ENCODE measurements at places on chromosomes 6 and 20. TPM values are rescaled to one million over a fixed set of nuclear protein-coding genes. Genes with fewer than 3 reads are reported as not detected.
A peak's percentile ranks its signal among the peaks of the same experiment; 100 is the strongest.

The CCN6 gene
- total RNA-seq, result 7.6 TPM

The LTB gene
- not detected for total RNA-seq

The SHLD1 gene
- total RNA-seq, result 3.3 TPM

The GGT7 gene
- total RNA-seq, result 10.2 TPM

The MAVS gene
- total RNA-seq, result 50.0 TPM

The GSTA3 gene
- 17.4 TPM for total RNA-seq

The LRP11 gene
- 64.7 TPM for total RNA-seq

The ACTL10 gene
- total RNA-seq, result 3.4 TPM

The ERVFRD-1 gene
- not detected for total RNA-seq

The NMBR gene
- 0.72 TPM for total RNA-seq

The TMC2 gene
- total RNA-seq, result not detected

The GGTLC1 gene
- not detected for total RNA-seq

The CALHM5 gene
- total RNA-seq, result 1.1 TPM

The MAS1 gene
- total RNA-seq, result not detected

The EMILIN3 gene
- 7.5 TPM for total RNA-seq

DNA sequence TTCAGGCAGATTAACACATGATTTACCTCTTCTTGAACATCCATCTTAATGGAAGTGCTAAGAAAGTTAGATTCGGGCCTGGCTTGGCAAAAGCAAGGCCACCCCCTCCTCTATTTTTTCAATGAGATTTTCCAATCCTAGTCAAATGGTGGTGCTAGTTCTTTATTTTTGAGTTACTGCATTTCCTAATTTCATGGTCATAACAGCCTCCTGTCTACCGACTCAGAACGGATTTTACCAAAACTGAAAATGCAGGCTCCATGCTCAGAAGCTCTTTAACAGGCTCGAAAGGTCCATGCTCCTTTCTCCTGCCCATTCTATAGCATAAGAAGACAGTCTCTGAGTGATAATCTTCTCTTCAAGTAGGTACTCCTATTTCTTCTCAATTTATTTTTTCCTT, 117.2 kb upstream of the ESR1 start:
- peak overlapping the region; percentile 30 for H3K4me3 ChIP-seq
- DNase-seq, result no peak
- H3K27ac ChIP-seq, result peak overlapping the region; percentile 69
- no peaks in the 10 kb centered on the region for H3K27me3 ChIP-seq
- no peaks in the 10 kb centered on the region for H3K36me3 ChIP-seq

DNA sequence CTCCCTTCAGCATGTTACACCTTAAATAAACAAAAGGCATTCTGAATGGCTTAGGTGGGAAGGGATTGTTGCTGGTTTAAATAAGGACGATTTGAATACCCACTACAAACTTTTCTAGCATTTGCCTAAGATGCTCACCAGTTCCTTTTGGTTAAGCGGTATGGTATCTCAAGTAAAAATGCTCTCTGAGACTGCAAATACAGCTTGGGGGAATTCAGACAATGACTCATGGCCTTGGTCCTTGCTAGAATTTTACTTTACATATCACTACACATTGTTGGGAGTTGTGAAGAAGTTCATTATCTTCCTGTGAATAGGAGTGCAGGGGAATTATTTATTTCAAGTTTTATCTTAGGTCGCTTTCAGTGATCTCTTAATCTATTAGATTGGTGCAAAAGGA, 670.7 kb downstream of the UTRN start:
- no peak overlapping the region for H3K27ac ChIP-seq
- H3K4me3 ChIP-seq, result no peak overlapping the region
- no peaks in the 10 kb centered on the region for H3K27me3 ChIP-seq
- no peaks in the 10 kb centered on the region for H3K4me1 ChIP-seq

DNA sequence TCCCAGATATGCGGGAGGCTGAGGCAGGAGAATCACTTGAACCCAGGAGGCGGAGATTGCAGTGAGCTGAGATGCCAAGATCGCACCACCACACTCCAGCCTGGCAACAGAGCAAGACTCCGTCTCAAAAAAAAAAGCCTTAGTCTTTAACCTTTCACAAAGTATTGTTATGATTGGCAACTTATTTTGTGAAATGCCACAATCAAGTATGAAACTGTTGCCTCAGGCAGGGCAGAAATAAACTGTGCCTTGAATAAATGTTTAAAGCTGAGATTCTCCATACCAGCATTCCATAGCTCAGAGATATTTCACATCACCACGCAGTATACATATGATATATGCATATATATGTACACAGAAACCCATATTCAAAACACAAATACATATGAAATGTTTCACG, 120.1 kb upstream of the CCDC28A start:
- H3K36me3 ChIP-seq, result no peaks in the 10 kb centered on the region
- no peak for DNase-seq
- peak overlapping the region; percentile 45 for H3K27ac ChIP-seq
- no peak overlapping the region for H3K4me3 ChIP-seq

- peaks cover 35% of the 10 kb centered on the region for H3K4me1 ChIP-seq
- H3K36me3 ChIP-seq, result no peaks in the 10 kb centered on the region
- no peaks in the 10 kb centered on the region for H3K27me3 ChIP-seq
- H3K27ac ChIP-seq, result no peak overlapping the region
- DNase-seq, result no peak
These were observed 467.5 kb downstream of the CDKAL1 start for GRCh38 chr6:21001736-21002135.

- H3K36me3 ChIP-seq, result no peaks in the 10 kb centered on the region
- DNase-seq, result no peak
- H3K4me3 ChIP-seq, result no peak overlapping the region
- H3K4me1 ChIP-seq, result peaks cover 20% of the 10 kb centered on the region
These were observed 106.5 kb downstream of the SMLR1 start for GRCh38 chr6:130933712-130934200.

GRCh38 chr6:35287671-35288396, 9.8 kb upstream of the DEF6 start:
- H3K27me3 ChIP-seq, result no peaks in the 10 kb centered on the region
- no peak overlapping the region for H3K4me3 ChIP-seq
- DNase-seq, result no peak

DNA sequence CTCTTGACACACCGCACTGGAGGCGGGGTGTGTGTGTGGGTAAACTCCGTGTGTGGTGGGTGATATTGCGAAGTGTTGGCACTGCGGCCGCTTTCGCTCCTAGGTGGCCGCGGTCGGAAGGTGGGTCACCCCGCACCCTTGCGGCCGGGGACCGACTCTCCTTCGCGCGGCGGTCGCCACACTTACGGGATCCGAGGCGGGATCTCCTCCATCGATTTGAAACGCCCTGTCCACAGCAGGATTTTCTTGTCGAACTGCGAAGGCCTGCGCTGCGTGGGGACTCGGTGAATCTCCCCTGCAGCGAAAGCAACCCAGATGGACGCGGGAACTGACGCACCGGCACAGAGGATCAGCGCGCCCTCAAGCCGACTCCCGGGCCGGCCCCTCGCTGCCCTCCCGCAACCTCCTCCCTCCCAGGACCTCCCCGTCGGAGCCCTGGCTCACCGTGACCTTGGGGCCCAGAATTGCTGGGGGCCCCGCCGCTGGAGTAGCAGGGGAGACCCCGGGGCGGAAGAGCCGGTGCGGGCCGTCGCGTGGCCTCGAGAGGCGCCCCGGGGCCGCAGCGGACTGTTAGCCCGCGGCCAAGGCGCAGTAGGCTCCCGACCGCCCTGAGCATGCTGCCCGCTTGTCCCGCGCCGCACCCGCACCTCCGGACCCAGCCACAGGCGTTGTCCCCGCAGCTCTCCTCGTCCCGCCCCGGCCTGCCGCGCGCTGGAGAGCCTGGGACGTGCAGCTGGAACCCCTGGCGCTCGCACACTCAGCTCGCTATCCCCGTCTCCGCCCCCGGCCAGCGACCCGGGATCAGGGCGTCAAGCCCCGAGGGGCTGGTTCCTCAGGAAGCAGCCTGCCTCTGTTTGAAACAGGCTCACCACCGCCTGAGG, at the start of gene FAM162B:
TSS of gene FAM162B (minus strand) at position 759 of the 881 bp plus-strand sequence. CDS start at position 616, 143 bp downstream.
- no peak within 1 kb of the TSS for H3K27ac ChIP-seq
- H3K27me3 ChIP-seq, result peaks cover 31% of the 10 kb centered on the region
- no peaks in the 10 kb centered on the region for H3K36me3 ChIP-seq

DNA sequence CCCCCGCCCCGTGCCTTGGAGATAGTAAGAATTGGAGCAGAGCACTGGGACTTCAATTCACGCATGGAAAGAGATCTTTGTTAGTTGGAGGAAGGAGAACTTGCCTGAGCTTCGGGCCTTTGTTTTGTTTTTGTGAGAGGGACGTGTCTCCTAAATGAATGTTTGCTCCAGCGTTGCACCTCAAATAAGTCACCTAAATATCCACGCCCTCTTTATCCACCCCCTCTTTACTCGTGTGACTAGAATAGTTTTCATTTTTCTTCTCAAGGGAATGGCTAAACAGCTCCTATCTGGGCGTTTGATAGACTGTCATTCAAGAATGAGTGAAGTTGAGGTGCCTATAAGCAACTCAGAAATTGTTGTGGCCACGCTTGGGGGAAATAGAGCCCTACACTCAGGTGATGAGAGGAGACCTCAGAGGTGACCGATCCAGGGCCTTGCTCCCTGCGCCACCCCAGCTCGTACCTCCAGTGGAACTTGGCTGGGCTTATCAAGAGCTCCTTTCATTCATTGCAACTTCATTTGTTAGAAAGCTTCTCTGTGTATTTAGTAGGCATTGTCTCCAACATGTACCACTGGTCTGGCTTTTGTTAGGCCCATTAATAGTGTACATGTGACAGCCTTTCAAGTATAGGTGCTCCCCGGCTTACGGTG, 861 bp downstream of the PCMTD2 start:
- no peaks in the 10 kb centered on the region for H3K36me3 ChIP-seq
- peak overlapping the region; percentile 62 for H3K4me3 ChIP-seq
- no peak for DNase-seq
- H3K27me3 ChIP-seq, result no peaks in the 10 kb centered on the region

DNA sequence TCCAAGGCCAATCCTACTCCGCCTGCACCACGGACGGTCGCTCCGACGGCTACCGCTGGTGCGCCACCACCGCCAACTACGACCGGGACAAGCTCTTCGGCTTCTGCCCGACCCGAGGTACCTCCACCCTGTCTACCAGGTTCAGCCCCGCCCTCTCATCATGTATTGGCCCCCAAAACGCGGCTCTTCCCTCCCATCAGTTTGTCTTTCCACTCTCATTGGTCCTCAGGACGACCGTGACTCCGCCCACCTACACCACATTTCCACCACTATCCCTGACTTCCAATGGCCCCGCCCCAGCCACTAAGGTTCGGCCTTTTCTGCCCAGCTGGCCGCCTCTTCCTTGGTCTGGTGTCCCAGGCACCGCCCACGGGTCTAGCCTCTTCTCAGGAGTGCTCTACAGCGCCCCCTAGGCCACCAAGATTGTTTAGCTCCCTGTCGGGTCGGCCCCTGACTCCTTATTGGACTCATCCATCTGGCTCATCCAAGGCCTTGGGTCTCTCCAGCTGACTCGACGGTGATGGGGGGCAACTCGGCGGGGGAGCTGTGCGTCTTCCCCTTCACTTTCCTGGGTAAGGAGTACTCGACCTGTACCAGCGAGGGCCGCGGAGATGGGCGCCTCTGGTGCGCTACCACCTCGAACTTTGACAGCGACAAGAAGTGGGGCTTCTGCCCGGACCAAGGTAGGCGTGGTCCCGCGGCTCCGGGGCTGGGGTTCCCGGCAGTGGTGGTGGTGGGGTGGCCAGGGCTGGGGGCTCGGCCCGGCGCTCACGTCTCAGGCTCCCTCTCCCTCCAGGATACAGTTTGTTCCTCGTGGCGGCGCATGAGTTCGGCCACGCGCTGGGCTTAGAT, 3.1 kb downstream of the MMP9 start:
- H3K4me1 ChIP-seq, result peaks cover 18% of the 10 kb centered on the region
- peaks cover 89% of the 10 kb centered on the region for H3K27me3 ChIP-seq
- no peak overlapping the region for H3K27ac ChIP-seq

DNA sequence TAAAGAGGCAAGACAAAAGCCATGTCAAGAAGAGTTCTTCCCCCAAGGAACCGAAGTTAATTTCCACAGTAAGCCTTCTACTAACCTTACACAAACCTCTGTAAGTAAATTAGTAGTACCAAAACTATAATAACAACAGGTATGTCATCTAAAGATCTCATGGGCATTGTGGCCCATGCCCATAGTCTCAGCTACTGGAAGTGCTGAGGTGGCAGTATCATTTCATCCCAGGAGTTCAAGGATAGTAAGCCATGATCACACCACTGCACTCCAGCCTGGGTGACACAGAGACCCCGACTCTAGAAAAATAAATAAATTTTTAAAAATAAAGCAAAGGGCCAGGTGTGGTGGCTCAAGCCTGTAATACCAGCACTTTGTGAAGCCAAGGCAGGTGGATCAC, 29.2 kb downstream of the MDN1 start:
- H3K36me3 ChIP-seq, result peaks cover 80% of the 10 kb centered on the region
- DNase-seq, result no peak
- H3K4me1 ChIP-seq, result no peaks in the 10 kb centered on the region
- no peak overlapping the region for H3K27ac ChIP-seq
- no peaks in the 10 kb centered on the region for H3K27me3 ChIP-seq
- no peak overlapping the region for H3K4me3 ChIP-seq

DNA sequence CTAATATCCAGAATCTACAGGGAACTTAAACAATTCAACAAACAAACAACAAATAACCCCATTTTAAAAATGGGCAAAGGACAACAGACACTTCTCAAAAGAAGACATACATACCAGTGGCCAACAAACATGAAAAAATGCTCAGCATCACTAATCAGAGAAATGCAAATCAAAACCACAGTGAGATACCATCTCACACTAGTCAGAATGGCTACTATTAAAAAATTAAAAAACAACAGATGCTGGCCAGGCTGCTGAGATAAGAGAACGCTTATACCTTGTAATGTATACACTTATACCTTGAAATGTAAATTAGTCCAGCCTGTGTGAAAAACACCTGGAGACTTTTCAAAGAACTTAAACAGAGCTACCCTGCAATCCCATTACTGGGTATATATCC, 166.8 kb downstream of the IBTK start:
- H3K4me1 ChIP-seq, result peaks cover 4% of the 10 kb centered on the region
- DNase-seq, result no peak
- no peak overlapping the region for H3K4me3 ChIP-seq
- no peaks in the 10 kb centered on the region for H3K36me3 ChIP-seq

- H3K27me3 ChIP-seq, result no peaks in the 10 kb centered on the region
- H3K36me3 ChIP-seq, result no peaks in the 10 kb centered on the region
- H3K4me1 ChIP-seq, result no peaks in the 10 kb centered on the region
- no peak overlapping the region for H3K4me3 ChIP-seq
- no peak overlapping the region for H3K27ac ChIP-seq
These were observed 109.5 kb upstream of the SSTR4 start for GRCh38 chr20:22925613-22925983.

GRCh38 chr6:41656002-41656691, 17.9 kb downstream of the MDFI start:
- peaks cover 9% of the 10 kb centered on the region for H3K27me3 ChIP-seq
- H3K27ac ChIP-seq, result no peak overlapping the region
- no peaks in the 10 kb centered on the region for H3K36me3 ChIP-seq
- no peaks in the 10 kb centered on the region for H3K4me1 ChIP-seq

GRCh38 chr6:68252632-68253031, 382.4 kb upstream of the ADGRB3 start:
- no peak overlapping the region for H3K27ac ChIP-seq
- DNase-seq, result no peak
- H3K4me1 ChIP-seq, result no peaks in the 10 kb centered on the region

GRCh38 chr6:311679-312220, 19.5 kb downstream of the DUSP22 start:
- no peak overlapping the region for H3K4me3 ChIP-seq
- H3K27me3 ChIP-seq, result no peaks in the 10 kb centered on the region
- no peaks in the 10 kb centered on the region for H3K36me3 ChIP-seq
- peak overlapping the region; percentile 5 for H3K27ac ChIP-seq

GRCh38 chr6:140601021-140601808, 1226.8 kb upstream of the CITED2 start:
- H3K36me3 ChIP-seq, result no peaks in the 10 kb centered on the region
- H3K4me1 ChIP-seq, result no peaks in the 10 kb centered on the region
- H3K27me3 ChIP-seq, result no peaks in the 10 kb centered on the region
- DNase-seq, result no peak

Measured in suprapubic skin (tissue), 4 donors.